Esophagus muscularis mucosa (tissue), 4 donors: ENCODE measurements at places on chromosomes 1 and 21.

DNA sequence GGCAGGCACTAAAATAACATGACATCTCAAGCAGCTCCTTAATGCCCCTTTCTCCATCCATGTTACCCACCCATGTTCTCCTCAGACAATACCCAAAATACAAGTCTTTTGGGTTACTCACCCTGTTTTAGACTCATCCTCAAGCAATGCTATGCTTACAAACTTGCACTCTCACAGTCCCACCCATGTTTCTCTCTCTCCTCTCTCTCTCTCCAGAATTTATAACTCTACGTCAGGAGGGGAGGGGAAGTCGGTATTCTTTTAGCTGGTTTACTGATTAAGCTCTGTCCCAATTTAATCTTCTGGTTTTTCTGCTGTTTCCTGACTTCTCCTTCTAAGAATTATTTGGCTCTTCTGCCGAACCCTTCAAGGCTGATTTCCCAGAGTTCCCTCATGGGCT lies 98.0 kb upstream of the NR5A2 start:
- DNase-seq: no peak

DNA sequence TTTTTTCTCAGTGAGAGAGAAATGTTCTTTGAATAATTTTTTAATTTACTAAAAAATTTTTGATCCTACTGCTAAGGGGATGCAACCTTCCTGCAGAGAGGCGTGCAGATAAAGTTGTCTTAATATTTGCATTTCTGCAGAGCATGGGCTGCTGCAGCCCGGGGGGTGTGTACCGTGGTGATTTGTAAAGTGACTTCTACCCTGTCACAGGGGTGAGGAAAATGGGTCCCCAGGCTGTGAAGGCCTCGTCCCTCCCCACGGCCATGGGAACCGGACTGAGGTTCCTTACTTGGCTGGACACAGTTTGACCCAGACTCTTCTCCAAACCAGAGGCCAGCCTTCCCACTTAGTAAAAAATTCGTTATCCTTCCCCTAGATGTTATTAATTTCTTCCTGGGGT lies 9.5 kb upstream of the C1orf174 start:
- no peak for DNase-seq

DNA sequence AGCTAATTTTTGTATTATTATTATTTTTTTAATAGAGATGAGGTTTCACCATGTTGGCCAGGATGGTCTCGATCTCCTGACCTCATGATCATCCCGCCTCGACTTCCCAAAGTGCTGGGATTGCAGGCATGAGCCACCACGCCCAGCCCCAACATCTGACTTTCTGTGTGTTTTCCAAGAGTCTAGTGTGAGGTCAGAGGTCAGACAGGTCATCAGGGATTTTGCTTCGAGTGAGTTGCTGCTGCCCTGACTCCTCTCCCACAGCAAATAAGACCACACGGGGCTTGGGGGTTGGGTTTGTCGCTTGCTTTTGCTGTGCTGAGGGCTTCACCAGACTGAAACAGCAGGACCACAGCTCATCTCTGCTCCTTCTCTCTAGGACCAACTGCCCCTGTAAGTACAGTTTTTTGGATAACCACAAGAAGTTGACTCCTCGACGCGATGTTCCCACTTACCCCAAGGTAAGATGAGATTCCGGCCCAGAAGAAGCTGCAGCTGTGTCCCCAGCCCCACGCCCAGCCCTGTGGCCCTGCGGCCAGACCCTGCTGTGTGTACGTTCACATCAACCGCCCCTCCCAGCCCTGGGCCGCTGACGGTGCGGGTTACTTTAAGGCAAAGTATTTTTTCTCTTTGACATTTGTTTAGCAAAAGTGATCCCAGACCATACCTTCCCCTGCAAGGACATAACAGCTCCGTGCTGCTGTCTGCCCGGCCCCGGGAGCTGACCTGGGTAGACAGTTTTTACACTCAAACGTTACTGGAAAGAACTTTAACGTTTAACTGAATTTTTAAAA lies 97.5 kb downstream of the PDE9A start:
- no peak for DNase-seq

- DNase-seq: no peak
These were observed 6.8 kb downstream of the NCF2 start for GRCh38 chr1:183583466-183583865.

DNA sequence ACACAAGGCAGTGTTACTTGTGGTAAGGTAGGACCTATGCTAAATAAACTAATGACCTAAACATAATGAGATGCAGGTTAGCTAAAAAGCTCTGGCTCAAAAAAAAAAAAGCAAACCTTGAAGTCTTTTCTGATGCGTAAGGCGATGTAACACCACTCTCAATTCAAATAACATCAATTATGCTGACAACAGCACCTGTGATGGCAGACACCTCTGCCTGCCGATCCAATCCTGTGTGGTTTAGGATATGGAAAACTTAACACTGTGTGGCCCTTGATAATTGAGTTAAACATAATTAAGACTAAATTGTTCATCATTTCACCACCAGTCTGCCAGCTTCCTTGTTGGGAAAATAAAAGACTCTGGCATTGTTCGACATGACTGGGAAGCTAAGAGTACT lies 9.1 kb downstream of the RPAP2 start:
- DNase-seq: no peak

DNA sequence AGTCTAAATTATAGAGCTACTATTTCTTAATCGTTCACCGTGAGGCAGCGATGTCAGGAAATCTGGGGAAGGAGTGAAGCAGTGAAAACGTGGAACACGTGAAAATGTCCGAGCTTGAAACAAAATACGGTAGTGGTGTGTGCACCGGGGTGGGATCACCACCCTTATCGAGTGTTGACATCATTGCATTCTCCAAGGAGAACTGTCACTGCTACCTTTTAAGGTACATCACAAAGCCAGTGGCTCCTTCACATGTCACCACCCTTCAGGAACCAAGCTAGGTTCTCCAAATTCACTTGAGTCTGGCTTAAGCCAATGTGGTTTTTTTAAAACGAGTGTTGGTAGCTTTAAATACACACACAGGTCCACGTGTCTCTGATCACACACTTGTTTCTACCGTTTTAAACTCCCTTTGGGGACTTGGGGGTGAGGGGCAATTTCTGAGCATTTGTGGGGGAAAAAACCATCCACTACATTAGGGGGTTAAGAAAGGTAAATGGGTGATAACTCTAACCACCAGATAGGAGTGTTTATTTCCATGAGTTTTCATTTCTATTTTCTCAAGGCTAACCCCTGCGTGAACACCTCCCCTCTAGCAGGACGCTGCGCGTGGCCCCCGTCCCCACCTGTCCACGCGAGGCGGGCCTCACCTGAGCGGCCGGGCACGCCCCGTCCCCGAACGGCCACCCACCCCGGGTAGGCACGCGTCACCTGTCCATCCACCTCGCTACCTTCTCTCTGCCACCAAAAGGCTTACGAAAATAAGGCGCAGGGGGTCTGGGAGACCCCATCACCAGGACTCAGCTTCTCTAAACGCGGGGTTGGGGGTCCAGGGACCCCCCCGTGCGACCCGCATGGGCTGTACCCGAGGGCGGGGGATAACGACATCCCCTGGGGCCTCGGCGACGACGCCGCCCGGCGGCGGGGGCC lies 978 bp downstream of the PRDM15 start:
- DNase-seq: no peak

GRCh38 chr1:17633654-17634053 lies 94.2 kb downstream of the ARHGEF10L start:
- no peak for DNase-seq

DNA sequence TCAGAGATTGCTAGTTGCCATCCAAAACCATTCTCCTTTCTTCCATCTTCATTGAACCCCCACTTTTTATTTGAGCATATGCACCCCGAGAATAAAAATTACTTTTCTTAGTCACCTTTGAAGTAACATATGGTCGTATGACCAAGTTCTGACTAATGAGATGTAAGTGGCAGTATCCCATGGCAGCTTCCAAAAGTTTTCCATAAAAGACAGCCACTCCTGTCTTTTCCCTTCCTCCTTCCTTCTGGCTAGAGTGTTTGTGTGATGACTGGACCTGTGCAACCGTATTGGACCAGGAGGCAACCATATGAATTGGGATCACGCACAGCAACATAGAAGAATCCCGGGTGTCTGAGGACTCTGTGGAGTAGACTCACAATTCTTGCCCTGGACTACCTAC lies 41.1 kb upstream of the CCSAP start:
- no peak for DNase-seq

DNA sequence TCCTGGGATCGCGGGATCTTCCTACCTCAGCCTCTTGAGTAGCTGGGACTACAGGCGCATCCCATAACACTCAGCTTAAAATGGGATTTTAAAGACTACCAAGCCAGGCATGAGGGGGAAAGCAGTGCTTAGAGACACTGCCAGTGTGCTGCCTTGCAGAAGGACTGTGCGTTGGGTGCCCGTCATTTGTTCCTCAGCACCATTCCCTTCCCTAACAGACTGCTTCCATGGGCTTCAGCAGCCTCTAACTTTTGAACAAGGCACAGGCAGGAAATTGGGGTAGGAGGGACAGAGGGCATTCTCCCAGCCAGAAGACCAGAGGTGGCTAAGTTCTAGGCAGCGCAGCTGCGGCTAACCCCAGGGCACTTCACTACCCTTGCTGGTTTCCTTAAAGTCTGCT lies 73.9 kb upstream of the USP24 start:
- peak; percentile 62 for DNase-seq
